ENCODE measurements at places on chromosomes 7 and 10. TPM values are rescaled to one million over a fixed set of nuclear protein-coding genes. Genes with fewer than 3 reads are reported as not detected.
A peak's percentile ranks its signal among the peaks of the same experiment; 100 is the strongest.

GRCh38 chr7:130953196-130953595, 219.2 kb upstream of the KLF14 start:
- DNase-seq = no peak

The PPP1R9A gene
- 10.9 TPM for total RNA-seq

The PPP2R2D gene
- 47.4 TPM for total RNA-seq

The LIPN gene
- total RNA-seq = not detected

DNA sequence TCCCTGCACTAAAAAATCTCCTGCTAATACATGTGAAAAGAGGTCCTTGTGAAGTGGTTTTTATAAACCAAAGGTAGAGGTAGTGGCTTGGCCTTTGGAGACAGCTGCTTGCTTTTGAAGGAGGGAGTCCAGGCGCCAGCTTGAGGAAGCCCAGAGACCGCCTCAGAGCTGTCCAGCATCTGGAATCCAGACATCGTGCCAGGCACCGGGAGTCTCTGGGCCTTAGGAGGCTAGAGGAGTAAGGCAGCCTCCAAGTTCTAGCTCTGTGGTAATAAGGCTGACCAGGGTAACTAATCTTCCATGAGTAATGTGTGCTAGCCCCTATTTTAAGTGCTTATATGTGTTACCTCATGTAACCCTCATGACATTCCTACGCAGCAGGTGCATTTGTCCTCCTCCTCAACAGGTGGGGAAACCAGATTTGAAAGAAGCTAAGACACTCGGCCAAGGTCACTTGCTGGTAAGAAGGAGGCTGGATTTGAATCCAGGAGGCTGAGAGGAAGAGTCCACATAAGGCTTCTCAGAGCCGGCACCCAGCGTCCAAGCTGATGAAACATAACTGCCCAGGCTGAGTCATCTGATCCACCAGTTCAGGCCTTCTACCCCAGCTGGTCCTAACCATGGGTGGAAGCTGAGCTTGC, 26.1 kb downstream of the PRLHR start:
- DNase-seq = no peak

DNA sequence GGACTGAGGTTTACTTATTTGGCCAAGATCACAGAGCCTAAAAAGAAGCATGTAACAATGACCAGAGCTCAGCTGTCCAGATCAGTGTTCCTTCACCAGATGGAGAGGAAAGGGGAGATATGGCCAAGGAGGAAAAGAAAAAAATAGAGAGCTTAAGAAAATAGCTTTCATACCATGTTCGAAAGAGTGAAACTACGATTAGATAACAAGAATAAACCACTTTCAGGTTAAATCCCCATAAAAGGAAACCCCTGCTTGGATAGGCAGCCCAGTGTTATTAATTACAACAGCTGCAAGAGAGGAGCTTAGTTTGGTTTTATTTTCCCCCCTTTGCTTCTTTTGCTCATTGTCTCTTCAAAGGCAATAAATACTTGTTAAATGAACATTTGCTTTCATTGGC, 160.8 kb downstream of the ZNF438 start:
- no peak for DNase-seq

The MYO3A gene
- 4.8 TPM for total RNA-seq

GRCh38 chr7:142002179-142002578, 6.5 kb downstream of the MGAM start:
- DNase-seq = no peak

The CTNNA3 gene
- 2.3 TPM for total RNA-seq

The C7orf57 gene
- total RNA-seq = 0.85 TPM

DNA sequence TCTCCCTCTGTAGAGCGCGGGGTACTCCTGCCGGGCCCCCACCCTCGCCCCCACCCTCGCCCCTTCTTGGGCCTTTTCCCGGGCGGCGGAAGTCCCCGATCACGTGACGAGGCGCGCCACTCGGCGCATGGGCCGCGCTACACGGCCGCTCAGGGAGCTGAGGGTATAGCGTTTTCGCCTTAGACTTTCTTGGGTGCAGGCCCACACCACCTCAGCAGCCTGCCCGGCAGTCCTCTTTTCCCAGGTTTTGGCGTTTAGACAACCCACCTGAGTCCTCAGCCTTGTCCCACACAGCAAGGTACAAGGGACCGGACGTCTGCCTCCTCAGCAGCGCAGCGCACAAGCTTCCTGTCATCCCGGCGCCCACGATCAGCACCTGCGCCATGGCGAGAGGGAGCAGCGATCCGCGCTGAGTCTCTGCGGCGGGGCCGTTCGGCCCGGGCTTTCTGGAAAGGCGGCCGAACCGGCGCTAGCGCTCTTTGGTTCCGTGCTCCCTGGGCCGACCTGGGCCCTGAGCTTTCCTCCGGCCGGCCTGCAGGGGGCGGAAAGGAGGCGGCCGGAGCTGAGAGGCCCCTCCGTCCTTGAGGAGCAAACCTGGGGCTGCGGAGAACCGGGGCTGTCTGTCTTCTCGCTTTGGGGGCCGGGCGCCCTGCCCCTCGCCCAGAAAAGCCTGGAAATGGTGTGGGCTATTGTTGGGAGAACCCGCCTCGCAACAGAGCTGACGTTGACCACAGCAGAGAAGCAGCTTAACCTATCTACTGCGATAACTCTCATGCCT, at the start of gene RNLS:
RNLS (minus strand) TSS at position 513 of the 778 bp plus-strand sequence.
- peak; percentile 76 for DNase-seq

DNA sequence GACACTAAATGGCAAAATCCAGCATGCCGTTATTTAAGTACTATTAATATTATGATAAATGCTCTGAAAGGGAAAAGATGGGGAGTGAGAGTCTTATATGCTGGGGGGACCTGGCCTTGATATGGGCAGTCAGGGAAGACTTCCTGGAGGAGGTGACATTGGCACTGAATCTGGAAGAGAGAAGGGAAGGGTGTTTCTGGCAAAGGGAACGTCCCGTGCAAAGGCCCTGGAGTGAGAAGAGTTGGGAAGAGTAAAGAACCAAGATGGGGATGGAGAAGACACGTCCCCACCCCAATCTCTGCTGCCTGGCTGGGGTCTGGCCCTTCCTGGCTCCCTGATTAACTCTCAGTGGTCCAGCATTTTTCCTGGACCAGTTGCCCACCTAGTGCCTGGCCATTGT, 5.0 kb upstream of the GRIFIN start:
- no peak for DNase-seq

- DNase-seq = no peak
Observed at GRCh38 chr7:18399436-18400235, 95.9 kb upstream of the HDAC9 start.

GRCh38 chr7:105149827-105150226, 135.8 kb downstream of the KMT2E start:
- no peak for DNase-seq

GRCh38 chr10:114683593-114683992, 25.5 kb upstream of the ABLIM1 start:
- DNase-seq = no peak

GRCh38 chr7:33710608-33711007, 194.7 kb upstream of the BMPER start:
- DNase-seq = no peak

DNA sequence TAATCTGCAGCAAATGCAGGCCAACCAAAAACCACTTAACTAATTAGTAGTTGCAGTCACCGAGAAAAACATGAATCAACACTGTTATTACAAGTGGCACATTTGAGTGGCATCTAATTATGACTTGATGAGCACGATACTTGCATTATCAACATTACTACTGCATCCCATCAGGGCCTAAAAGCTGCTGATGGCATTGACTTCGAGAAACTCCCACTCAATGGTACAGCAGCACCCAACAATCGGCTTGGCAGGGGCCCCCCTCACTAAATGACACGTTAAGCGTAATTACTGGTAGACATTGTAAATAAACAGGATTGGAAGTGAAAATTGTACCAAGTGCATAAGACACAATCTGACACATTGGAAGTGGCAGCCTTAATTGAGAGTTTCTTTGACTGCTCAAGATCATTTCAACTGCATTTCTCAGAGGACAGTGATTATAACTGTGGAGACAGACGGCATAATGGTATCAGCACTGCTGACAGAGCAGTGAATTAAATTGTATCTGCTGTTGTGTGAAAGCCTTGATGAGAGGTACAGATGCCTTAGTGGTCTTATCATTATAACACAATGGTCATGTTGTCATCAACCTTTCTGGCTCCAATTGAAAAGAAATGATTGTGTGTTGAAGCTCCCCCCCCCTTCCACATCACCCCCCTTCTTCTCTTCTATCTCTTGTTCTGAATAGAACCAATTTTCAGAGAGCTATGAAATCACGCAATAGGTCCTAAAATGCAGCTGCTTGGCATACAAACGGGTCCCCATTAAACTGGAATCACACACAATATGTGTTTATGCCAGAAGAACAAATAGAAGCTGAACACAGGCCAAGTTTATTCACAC, 43.4 kb downstream of the SHTN1 start:
- DNase-seq = peak; percentile 4

- DNase-seq = peak; percentile 76
Observed at GRCh38 chr10:68332259-68333057, at the start of gene PBLD. Gene PBLD, minus strand, starts transcription at chr10:68332928. Its CDS starts 26,084 bp downstream, at chr10:68306844.

The CXCL12 gene
- total RNA-seq = 21.1 TPM

DNA sequence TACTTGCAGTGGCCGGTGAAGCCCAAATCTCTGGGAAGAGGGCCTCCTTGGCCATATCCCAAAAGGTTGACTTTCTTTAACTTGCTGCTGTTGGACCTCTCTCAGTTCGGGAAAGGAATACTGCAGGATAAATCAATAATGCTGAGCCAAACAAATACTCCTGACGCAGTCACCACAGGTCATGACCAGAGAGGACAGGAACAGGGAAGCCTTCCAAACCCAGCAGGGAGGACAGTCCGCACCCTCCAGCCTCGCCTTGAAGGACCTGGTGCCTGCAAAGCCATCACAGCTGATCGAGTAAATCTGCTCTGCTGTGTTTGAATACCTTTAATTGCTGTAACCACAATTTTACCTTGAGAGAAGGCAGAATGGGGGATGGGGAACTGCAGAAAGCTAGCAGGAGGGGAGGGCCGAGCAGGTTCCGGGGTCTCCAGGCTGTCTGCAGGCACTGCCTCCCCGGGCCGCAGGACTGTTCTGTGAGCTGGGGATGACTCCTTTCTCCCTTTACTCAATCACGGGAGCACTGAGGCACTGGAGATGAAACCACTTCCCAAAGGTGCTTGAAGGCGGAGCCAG, 20.8 kb upstream of the INSIG1 start:
- no peak for DNase-seq

The RELN gene
- total RNA-seq = not detected

GRCh38 chr10:94617389-94617944, 66.1 kb upstream of the CYP2C18 start:
- DNase-seq = no peak

The CPVL gene
- total RNA-seq = 32.9 TPM

All from H7 (cell line).